ENCODE measurements at places on chromosomes 1 and 21.
A peak's percentile ranks its signal among the peaks of the same experiment; 100 is the strongest.

- DNase-seq = no peak
Observed at GRCh38 chr1:231508941-231509340, 19.5 kb upstream of the TSNAX start.

GRCh38 chr1:42017259-42017658, 98.5 kb upstream of the HIVEP3 start:
- no peak for DNase-seq

DNA sequence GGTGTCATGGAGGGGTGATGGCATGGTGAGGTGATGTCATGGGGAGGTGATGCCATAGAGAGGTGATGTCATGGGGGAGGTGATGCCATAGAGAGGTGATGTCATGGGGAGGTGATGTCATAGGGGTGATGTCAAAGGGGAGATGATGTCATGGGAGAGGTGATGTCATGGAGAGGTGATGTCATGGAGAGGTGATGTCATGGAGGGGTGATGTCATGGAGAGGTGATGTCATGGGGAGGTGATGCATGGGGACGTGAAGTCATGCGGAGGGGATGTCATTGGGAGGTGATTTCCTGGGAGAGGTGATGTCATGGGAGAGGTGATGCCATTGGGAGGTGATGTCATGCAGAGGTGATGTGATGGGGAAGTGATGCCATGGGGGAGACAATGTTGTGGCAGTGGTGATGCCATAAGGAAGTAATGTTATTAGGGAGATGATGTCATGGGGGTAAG, 92.1 kb upstream of the C1orf174 start:
- no peak for DNase-seq

DNA sequence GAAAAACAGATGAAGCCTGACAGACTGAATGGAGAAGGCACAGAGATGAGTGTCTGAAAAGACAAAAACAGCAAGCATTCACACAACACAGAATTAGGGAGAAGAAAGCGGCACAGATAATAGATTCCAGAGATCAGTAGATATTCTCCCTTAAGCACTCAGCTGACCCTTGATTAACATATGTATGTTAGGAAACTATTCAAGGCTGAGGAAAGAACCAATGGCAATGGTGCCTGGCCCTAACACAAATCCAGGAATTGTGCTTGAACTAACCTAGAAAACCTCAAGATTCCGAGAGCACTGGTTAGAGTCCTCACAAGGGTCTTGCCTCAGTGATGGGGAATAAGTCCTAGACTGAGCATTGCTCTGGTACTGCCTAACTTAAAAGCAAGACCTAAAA, 30.9 kb downstream of the KCNT2 start:
- no peak for DNase-seq

GRCh38 chr1:156899956-156900718, 6.6 kb downstream of the PEAR1 start:
- DNase-seq = no peak

DNA sequence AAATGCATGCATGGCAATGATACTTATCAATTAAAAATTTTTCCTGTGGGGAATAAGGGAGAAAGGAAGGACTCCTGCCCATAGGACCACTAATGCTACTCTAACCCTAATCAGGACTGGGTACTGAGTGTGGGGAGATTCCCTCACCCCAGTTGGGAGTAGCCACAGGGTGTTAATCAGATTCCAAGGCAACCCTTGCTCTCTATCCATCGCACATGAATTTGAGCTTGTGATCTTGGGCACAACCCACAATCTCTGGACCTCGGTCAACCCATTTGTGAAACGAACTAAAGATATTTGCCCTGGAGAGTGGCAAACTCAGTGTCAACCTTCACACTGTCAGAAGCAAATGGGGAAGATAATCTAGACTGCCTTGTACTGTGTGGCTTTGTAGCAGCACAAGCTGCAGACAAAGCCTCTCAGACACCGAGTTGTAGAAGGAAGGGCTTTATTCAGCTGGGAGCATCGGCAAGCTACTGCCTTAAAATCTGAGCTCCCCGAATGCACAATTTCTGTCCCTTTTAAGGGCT, 69.5 kb downstream of the SERINC2 start:
- no peak for DNase-seq

DNA sequence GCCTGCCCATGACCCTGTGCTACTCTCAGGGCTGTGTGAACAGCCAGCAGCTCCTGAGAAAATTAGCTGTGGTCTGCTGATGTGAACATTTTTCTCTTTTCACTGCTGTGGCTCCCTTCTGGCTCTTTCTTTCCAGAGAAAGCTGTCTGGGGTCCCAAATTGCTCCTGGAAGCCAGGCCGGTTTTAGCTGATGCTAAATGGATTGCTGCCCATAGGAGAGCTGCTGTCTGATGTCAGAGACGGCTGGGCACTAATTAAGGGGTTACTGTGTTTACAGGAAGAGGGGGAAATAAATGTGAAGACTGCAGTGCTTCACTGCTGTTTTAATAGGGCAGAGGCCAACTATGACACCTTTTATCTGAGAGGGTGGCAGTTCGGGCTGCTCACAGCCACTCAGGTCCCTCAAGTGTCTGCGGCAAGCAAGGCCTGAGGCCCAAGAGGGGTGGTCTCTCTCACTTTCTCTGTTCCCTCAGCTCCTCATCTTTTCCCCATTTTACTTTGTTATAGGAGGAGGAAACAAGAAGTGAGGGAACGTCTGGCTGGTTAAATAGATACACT, 106.0 kb upstream of the GNG12 start:
- no peak for DNase-seq

GRCh38 chr21:45630876-45631275, 12.6 kb upstream of the PCBP3 start:
- DNase-seq = no peak

DNA sequence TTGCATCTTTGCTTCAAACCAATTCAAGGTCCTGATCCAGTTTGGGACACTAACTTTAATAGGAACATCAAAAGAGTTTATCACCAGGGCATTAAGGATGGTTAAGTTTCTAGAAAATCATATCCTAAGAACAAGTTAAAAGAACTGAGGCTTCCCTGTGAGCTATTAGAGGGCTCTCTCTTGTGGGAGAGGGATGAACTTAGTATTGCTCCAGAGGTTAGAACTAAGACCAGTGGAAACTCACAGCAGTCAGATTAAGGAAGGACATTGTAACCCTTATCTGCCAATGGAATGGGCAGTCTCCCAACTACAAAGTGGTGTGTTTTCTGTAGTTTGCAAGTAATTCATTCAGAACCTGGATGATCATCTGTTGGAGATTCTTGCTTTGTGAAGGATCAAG, 36.8 kb downstream of the UBE2U start:
- DNase-seq = no peak

DNA sequence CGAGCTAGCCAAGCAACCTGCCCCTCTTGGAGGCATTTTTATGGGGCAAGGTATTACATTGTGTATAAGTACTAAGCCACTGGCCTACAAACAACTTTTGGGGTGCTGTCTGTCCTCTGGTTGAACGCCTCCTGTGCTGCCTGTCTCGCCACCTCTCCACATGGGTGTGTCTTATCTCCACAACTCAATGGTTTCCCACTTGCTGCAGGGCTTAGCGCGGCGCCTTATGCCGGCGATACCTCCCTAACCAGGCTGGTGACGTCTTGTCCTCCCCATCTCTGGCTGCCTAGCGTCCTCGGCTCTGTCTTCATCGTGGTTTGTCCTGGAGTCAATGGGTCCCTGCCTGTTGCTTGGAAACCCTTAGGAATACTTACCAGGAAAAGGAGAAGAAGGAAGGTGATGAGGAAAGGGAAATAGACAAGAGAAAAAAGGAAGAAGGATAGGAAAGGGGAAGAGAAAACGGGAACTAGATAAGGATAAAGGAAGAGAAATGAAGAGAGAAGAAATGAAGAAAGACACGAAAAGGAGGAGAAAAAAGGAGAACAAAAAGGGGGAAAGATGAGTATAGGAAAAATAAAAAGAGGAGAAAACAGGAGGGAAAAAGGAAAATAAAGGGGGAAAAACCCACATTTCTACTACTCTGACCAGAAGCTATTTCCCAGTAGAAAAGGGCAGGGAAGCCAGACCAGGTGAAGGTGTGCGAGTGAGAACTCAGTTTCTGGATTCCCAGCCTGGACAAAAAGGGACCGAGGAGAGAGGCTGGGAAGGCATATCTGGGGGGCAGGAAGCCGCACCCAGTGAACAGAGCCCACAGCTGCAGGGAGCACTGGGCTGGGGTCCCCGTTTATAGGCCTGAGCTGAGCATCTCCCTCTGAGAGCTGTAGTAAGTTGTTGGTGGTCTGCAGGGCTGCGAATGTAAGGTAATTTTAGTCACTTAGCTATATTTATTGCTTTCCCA, 86.2 kb downstream of the CLIC6 start:
- DNase-seq = no peak

GRCh38 chr1:34054920-34055319, 110.1 kb downstream of the CSMD2 start:
- DNase-seq = no peak

GRCh38 chr1:198015309-198015708, 98.1 kb downstream of the LHX9 start:
- DNase-seq = no peak

DNA sequence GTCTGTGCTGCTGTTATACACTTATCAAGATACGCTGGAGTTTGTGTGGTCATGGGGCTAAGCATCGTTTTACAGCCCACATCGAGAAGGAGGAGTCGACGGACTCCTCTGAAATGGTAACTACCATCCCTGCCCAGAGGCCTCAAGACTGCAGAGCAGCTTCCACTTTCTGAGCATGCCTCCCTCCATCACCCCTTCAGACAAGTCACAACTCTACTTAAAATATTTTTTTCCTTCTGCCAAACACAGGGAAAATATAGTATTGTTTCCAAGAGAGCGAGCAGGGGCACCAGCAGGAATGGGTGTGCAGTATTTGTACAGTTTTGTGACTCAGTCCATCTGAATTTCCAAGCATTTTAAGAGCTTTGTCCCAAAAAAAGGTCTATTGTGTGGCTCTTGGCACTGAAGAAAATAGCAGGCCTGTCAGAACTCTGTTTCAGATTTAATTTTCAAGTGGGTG, 14.1 kb downstream of the EVA1C start:
- no peak for DNase-seq

GRCh38 chr1:178057141-178057765, 36.7 kb upstream of the RASAL2 start:
- no peak for DNase-seq

GRCh38 chr1:24362982-24363614, 43.9 kb downstream of the GRHL3 start:
- DNase-seq = no peak

DNA sequence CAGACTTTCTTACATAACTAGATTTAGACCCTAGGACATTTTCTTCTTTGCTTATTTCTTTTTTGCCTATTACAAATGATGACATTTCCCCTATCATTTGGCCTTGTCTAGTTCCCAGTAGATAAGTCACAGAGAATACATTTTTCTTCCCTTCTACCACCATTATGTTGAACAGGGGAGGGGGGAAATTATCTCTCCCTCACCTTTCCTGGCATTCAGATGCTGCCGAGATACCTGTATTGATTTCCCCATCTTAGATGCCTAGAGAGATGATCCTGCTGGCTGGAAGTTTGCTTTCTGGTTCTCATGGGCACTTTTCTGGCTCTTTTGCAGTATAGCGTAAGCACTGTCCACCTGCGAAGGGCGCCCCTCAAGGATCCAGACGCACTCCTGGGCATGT, 5.7 kb downstream of the IPO9 start:
- DNase-seq = no peak

- DNase-seq = no peak
Observed at GRCh38 chr1:16451841-16452528, 11.5 kb downstream of the NECAP2 start.

GRCh38 chr1:247552231-247552630, 3.3 kb downstream of the GCSAML start:
- no peak for DNase-seq

- peak; percentile 77 for DNase-seq
Observed at GRCh38 chr21:44011579-44012473, at the start of gene TRAPPC10. Gene TRAPPC10, plus strand, starts transcription at chr21:44012309. Its CDS starts 185 bp downstream, at chr21:44012494.

- DNase-seq = no peak
Observed at GRCh38 chr1:43313771-43314170, 13.0 kb downstream of the TIE1 start.

GRCh38 chr1:43469932-43470331, 16.2 kb upstream of the HYI start:
- no peak for DNase-seq

GRCh38 chr1:36383240-36383639, 2.5 kb downstream of the STK40 start:
- DNase-seq = no peak

- DNase-seq = no peak
Observed at GRCh38 chr1:208537198-208537597, 293.0 kb upstream of the PLXNA2 start.

DNA sequence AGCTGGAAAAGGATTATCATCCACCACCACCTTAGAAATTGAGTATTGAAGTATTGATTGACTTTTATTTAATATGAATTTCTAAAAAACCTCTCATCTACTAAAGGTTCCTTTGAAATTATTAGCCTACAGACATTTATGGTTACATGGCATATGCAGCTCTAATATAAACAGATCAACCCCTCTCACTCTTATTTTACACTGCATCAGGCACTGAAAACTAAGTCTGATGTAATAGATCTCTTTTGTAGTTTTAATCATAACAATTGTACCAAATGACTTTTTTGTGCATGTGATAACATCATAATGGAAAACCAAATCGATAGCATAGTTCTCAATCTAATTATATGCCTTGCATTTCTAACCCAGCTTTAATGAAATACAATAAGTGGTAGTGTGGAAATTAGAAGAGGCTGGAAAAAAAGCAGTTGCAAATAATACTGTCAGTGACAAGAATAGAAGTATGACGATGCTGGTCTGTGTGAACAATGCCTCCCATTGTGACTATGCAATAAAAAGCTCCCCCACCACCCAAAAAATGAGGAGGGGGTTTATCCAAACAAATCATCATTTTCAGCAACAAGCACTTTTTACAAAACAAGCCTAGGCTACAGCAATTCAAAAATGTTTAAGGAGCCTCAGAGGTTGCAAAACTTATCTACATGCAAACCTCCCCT, 426.5 kb upstream of the NFIA start:
- DNase-seq = no peak

GRCh38 chr1:55375617-55376258, 160.6 kb upstream of the USP24 start:
- DNase-seq = peak; percentile 14

- DNase-seq = no peak
Observed at GRCh38 chr1:202586018-202586821, 124.0 kb downstream of the SYT2 start.

Measured in stimulated activated CD4-positive, alpha-beta T cell treated with anti-CD3 and anti-CD28 coated beads, Interleukin-12 subunit alpha, Interleukin-12 subunit beta, amount 100 ng/mL, for 4 hours (primary cell).